ENCODE measurements at places on chromosomes 12 and 14. TPM values are rescaled to one million over a fixed set of nuclear protein-coding genes. Genes with fewer than 3 reads are reported as not detected.

PTPRB gene
- 2.0 TPM for polyA plus RNA-seq

CNPY2 gene
- polyA plus RNA-seq: 149 TPM

WSCD2 gene
- polyA plus RNA-seq: not detected

TMEM179 gene
- not detected for polyA plus RNA-seq

GRCh38 chr14:102731101-102731870, 46.0 kb upstream of the TRAF3 start:
- no peak overlapping the region for H3K4me3 ChIP-seq
- H3K27me3 ChIP-seq: no peaks in the 10 kb centered on the region
- no peak overlapping the region for H3K27ac ChIP-seq
- H3K4me1 ChIP-seq: no peaks in the 10 kb centered on the region
- no peak for DNase-seq

GRCh38 chr14:33539918-33540357, 410.9 kb downstream of the EGLN3 start:
- no peak overlapping the region for H3K4me3 ChIP-seq
- H3K36me3 ChIP-seq: no peaks in the 10 kb centered on the region
- H3K4me1 ChIP-seq: no peaks in the 10 kb centered on the region
- H3K27ac ChIP-seq: no peak overlapping the region
- no peak for DNase-seq
- H3K27me3 ChIP-seq: no peaks in the 10 kb centered on the region

GRCh38 chr12:85278598-85279448, 1.2 kb upstream of the ALX1 start:
- no peak overlapping the region for H3K4me3 ChIP-seq
- H3K4me1 ChIP-seq: no peaks in the 10 kb centered on the region
- H3K27ac ChIP-seq: no peak overlapping the region
- DNase-seq: peak; percentile 60
- H3K27me3 ChIP-seq: no peaks in the 10 kb centered on the region
- H3K36me3 ChIP-seq: no peaks in the 10 kb centered on the region

- no peaks in the 10 kb centered on the region for H3K36me3 ChIP-seq
- H3K27ac ChIP-seq: no peak overlapping the region
- H3K4me1 ChIP-seq: no peaks in the 10 kb centered on the region
Measured at GRCh38 chr12:26164118-26164517, 31.3 kb upstream of the SSPN start.

DNA sequence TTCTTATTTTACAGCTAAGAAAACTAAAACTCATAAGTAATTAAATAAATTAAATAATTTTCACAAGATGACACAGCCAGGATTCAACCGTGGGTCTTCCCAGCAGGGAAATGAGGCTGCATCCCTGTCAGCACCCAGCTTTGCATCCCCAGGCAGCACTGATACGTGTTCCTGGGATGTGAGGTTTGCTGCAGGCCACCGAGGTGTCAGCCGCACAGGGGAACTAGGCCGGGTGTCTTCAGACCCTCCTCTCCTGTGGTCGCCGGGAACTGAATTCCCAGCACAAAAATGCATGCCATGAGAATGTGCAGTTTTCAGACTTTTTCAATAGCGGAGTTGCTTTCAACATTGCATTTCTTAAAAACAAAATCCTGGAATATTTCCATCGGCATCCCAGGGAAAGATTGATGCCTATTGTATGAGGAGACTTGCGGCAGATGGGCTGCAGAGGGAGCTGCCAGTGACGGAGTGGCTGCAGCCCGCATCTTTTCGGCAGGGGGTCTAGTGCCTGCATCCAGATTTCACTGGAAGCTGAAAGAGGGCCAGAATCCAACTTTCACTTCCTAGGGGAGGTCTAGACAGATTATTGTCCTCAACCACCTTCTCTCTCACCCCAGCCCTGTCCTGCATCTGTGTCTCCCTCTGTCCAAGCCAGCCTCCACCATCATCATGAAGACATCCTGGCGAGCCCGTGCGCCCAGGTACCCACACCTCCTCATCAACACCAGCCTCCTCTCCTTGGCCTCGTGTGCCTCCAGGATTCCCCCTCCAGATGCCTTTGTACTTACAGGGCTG, 12.6 kb downstream of the LRTM2 start:
- H3K27ac ChIP-seq: no peak overlapping the region
- peak; percentile 18 for DNase-seq
- no peaks in the 10 kb centered on the region for H3K36me3 ChIP-seq
- no peaks in the 10 kb centered on the region for H3K27me3 ChIP-seq
- H3K4me1 ChIP-seq: no peaks in the 10 kb centered on the region
- H3K4me3 ChIP-seq: no peak overlapping the region

GRCh38 chr12:21526721-21527345, 737 bp downstream of the SPX start:
- no peaks in the 10 kb centered on the region for H3K27me3 ChIP-seq
- no peak overlapping the region for H3K27ac ChIP-seq
- peak overlapping the region; percentile 28 for H3K4me3 ChIP-seq

GRCh38 chr12:112307317-112308011, 74.8 kb downstream of the HECTD4 start:
- no peaks in the 10 kb centered on the region for H3K4me1 ChIP-seq
- no peak for DNase-seq
- H3K27me3 ChIP-seq: no peaks in the 10 kb centered on the region
- H3K36me3 ChIP-seq: peaks cover 2% of the 10 kb centered on the region

GRCh38 chr14:105855893-105856675, 329.7 kb downstream of the TMEM121 start:
- H3K4me1 ChIP-seq: no peaks in the 10 kb centered on the region
- H3K4me3 ChIP-seq: no peak overlapping the region
- DNase-seq: peak; percentile 64
- H3K36me3 ChIP-seq: no peaks in the 10 kb centered on the region
- H3K27me3 ChIP-seq: no peaks in the 10 kb centered on the region

- peak overlapping the region; percentile 96 for H3K4me3 ChIP-seq
- peaks cover 3% of the 10 kb centered on the region for H3K36me3 ChIP-seq
- H3K4me1 ChIP-seq: no peaks in the 10 kb centered on the region
- H3K27me3 ChIP-seq: no peaks in the 10 kb centered on the region
Measured at GRCh38 chr12:103839103-103839502, 1.9 kb downstream of the NT5DC3 start.

- DNase-seq: no peak
- no peak overlapping the region for H3K4me3 ChIP-seq
- no peak overlapping the region for H3K27ac ChIP-seq
- no peaks in the 10 kb centered on the region for H3K4me1 ChIP-seq
- H3K36me3 ChIP-seq: no peaks in the 10 kb centered on the region
- no peaks in the 10 kb centered on the region for H3K27me3 ChIP-seq
Measured at GRCh38 chr12:113398346-113399290, 5.1 kb downstream of the SDS start.

GRCh38 chr12:116955382-116956021, 44.8 kb downstream of the FBXW8 start:
- no peaks in the 10 kb centered on the region for H3K27me3 ChIP-seq
- no peaks in the 10 kb centered on the region for H3K4me1 ChIP-seq
- no peaks in the 10 kb centered on the region for H3K36me3 ChIP-seq
- H3K27ac ChIP-seq: no peak overlapping the region
- H3K4me3 ChIP-seq: no peak overlapping the region

GRCh38 chr14:99571303-99571986, 32.6 kb downstream of the CCDC85C start:
- no peaks in the 10 kb centered on the region for H3K27me3 ChIP-seq
- H3K27ac ChIP-seq: no peak overlapping the region
- no peaks in the 10 kb centered on the region for H3K4me1 ChIP-seq
- H3K4me3 ChIP-seq: no peak overlapping the region

GRCh38 chr14:101906645-101907044, 57.7 kb upstream of the DYNC1H1 start:
- DNase-seq: no peak
- no peak overlapping the region for H3K4me3 ChIP-seq
- H3K27me3 ChIP-seq: no peaks in the 10 kb centered on the region
- H3K4me1 ChIP-seq: no peaks in the 10 kb centered on the region

DNA sequence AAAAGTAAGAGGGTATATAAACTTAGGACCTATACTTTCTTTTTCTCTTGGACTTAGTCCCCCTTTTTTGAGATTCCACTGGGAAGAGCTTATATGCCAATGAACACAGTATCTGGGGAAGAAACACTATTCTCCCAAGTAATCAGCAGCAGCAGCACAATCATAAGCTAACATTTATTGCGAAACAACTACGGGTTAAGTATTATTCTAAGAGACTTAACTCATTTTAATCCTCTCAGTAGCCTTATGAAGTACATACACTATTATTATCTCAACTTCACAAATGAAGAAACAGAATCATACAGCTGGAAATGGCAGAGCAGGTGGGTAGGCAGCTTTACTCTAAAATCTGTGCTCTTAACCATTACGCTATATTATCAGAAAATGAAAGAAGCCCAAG, 27.9 kb downstream of the BAZ2A start:
- no peaks in the 10 kb centered on the region for H3K4me1 ChIP-seq
- H3K36me3 ChIP-seq: peaks cover 29% of the 10 kb centered on the region
- no peak overlapping the region for H3K4me3 ChIP-seq

DNA sequence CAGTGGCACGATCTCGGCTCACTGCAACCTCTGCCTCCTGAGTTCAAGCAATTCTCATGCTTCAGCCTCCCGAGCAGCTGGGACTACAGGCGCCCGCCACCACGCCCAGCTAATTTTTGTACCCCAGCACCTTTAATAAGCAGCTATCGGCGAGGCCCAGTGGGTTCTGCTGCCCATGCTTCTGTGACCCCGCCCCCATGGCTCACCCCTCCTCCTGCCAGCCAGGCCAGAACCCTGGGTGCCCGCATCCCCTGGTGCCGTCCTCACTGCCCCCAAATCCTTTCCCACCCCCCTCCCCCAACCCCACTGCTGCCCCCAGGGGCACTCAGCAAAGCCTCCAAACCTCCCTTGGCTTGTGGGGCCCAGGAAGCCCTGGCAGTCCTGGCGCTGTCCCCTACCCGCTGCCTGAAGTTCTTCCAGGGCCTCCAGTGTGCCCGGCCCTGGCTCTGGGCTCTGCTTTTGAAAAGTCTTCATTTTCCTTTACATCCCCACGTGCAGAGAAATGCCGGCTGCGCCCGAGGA, 14.5 kb downstream of the BAG5 start:
- no peak overlapping the region for H3K4me3 ChIP-seq
- H3K27me3 ChIP-seq: no peaks in the 10 kb centered on the region
- no peak overlapping the region for H3K27ac ChIP-seq
- no peak for DNase-seq
- H3K36me3 ChIP-seq: no peaks in the 10 kb centered on the region

DNA sequence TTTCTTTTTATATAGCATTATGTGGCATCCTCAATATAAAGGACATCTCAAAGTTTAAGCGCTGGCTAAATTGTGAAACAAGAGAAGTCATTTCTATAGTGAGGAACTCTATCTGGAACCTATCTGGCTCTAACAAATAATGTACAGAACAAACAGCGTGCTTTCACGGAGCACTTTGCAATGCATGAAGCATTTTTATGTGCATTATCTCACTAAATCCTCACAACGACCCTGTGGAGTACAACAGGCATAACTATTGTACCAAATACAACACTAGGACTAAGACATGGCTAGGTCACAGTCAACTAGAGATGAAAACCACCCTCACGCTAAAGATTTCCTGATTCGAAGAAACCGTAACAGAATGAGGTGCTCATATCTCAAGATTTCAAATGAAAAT, 8.6 kb downstream of the SPPL3 start:
- no peaks in the 10 kb centered on the region for H3K4me1 ChIP-seq
- H3K27ac ChIP-seq: no peak overlapping the region

DNA sequence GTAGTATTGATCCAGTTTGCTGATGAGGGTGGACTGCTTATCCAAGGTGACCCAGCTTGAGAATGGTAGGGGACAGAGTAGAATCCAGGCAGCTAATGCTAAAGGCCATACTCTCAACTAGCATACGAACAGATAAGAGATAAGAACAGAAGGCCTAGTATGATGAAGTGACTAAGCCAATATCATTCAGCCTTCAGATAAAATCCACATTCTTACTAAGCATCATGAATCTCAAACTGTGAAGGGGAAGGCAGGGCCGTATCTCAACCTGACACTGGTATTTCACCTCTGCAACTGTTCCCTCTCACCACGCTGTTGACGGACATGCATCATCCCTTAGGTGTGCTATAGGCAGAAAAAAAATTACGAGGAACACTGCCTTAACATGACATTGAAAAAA, 8.1 kb upstream of the CKAP4 start:
- no peaks in the 10 kb centered on the region for H3K27me3 ChIP-seq
- H3K4me1 ChIP-seq: no peaks in the 10 kb centered on the region
- no peaks in the 10 kb centered on the region for H3K36me3 ChIP-seq
- no peak overlapping the region for H3K4me3 ChIP-seq
- no peak for DNase-seq

- peak within 1 kb of the TSS; percentile 15 for H3K4me3 ChIP-seq
- H3K27me3 ChIP-seq: no peaks in the 10 kb centered on the region
- no peaks in the 10 kb centered on the region for H3K4me1 ChIP-seq
- DNase-seq: peak; percentile 87
- no peaks in the 10 kb centered on the region for H3K36me3 ChIP-seq
Measured at GRCh38 chr12:6647083-6647604, at the start of gene ACRBP. Gene ACRBP, minus strand, starts transcription at chr12:6647432. Its CDS starts 66 bp downstream, at chr12:6647366.

DNA sequence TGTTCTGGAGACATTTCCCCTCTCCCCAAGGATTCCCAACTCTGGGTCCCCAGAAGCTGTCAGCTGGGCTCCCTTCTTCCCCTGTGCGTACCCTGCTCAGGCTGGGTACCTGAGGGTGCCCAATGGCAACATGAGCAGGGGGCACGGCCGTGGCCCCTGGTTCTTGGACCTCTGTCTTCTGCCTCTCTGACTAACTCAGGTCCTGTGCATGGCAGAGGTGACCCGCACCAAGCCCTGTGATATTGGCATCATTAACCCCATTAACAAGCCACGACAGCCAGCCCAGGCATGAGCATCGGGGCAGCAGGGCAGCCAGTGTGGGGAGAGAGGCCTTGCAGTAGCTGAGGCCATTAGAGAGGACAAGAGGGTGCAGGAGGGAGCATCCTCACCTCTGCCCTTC, 28.4 kb downstream of the RTL1 start:
- H3K4me3 ChIP-seq: no peak overlapping the region
- peak; percentile 26 for DNase-seq
- H3K4me1 ChIP-seq: no peaks in the 10 kb centered on the region

DNA sequence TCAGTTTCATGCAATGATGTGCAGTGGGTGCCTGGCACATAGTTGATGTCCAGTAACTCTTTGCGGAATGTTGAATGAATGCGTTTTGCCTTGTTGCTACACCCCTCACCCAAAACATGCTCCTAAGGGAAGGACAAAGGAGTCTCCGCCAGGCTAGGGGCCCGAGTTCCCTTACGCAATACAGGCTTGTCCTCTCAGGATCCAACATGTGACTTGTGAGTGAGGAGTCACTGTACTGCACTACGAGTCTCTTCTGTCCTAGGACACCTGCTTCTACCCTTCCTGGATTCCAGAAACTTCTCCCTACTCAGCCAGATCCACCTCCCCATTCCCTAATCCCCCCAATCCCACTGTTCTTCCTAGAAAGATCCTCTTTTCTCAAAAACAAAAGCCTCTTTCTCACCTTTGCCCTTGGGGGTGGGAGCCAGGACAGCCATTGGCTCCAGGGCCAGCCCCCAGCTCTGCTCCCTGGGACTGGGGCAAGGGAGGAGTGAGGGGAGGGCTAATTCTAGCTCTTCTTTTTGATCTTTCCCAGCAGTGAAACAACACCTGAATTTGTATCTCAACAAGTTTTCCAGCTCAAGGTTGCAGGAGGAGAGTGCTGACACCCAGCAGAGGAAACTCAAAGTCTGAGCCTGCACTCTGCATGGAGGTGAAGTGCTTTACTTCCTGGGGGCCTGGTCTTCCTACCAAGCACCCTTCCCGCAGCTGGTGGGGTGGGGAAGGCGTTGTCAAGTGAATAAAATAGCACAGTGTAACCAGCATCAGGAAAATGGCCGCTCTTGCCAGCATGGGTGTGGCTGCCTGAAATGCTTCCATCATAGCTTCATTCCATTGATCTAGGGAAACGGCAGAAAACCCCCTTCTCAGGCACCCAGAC, 3.4 kb upstream of the OTUB2 start:
- no peak overlapping the region for H3K27ac ChIP-seq
- DNase-seq: no peak
- H3K36me3 ChIP-seq: no peaks in the 10 kb centered on the region
- no peak overlapping the region for H3K4me3 ChIP-seq
- no peaks in the 10 kb centered on the region for H3K27me3 ChIP-seq
